ENCODE measurements at places on chromosomes 4 and X.

DNA sequence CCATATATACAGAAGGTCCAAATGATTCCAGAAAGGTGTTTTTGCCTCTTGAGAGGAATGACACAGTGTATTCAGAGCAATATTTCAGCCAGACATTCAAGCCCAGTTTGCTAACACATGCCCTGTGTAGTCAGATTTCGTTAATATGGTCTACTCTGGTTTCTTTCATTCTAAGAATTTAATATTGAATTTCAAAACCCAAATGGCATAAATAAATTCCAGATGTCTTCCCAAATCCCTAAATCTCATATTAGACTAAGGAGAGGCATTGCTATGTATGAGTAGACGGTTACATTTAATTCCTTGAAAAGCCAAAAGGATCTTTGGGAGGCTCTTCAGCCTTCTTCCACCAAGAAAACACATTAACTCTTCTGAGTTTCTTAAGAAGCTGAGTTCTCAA lies 66.3 kb upstream of the C1QTNF7 start:
- DNase-seq: no peak

DNA sequence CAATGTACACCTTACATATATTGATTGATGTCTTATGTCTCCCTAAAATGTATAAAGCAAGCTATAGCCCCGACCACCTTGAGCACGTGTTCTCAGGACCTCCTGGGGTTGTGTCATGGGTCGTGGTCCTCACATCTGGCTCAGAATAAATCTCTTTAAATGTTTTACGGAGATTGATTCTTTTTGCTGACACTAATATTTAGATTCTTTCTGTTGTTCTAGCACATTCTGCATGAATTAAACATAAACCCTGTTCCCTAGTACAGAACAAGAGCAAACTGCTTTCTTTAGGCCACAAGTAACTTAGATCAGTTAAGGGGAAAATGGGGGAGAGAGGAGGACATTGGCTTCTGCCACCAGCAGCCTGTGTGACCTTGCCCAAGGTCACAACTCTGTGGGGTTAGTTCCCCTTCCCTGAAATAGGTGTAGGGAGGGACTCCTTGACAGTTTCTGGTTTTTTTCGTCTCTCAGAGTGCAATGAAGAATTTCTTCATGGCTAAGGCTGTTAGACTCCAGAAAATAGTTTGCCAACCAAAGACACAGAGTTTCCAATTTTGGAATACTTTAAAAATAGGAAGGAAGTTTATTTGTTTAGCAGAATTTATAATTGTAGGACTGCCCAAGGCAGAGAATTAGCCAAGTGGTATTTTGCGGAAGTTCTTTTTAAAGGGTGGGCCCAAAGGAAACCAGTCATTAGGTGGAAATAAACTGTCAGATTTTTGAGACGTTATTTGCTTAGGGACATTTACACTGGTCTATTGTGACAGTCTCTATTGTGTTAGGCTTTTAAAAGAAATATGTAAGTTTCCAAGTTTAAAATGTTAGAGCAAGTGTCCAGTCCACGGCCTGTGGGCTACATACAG lies 29.4 kb downstream of the PTTG2 start:
- no peak for DNase-seq

DNA sequence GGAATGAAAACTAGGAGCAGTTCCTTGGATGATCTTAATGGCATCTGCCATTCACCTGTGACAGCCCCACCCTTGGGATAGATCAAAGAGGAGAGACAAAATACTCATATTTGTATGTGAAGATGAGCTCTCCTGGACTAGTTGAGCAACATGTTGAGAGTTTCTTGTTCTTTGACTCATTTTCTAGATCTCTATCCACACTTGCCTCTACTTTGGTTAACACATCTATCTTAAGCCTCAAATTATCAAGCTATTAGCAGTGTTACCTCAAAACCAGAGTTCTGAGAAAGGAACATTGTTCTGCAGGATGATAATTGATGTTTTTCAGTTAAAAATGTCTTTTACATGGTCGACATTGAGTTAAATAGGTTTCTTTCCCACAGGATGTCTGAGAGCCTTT lies 94.2 kb upstream of the TEX13D start:
- no peak for DNase-seq

DNA sequence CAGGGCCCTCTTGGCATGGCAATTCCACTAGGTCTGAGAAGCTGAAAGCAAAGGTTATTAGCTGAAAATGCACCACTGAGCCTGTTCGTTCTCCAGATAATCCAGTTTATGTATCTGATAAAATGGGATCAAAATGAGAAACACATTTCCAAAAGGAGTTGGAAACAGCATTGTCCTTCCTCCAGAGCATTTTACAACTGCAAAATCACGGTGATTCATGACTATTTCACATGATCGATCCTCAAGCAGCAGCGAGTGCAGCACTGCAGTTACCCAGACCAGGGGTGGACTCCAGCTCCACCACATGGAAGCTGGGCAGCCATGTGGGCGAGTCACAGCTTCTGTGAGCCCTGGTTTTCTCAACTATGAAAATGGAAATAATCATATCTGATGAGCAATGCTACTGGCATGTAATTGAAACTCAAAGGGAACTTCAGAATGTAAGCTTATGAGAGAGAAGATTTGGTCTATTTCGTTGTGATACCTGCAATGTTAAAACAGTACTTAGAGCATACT lies 78.7 kb upstream of the MSX1 start:
- no peak for DNase-seq

- DNase-seq: no peak
These were observed 604.8 kb upstream of the LCORL start for GRCh38 chr4:18626366-18626765.

- no peak for DNase-seq
These were observed 47.9 kb upstream of the RGN start for GRCh38 chrX:47030339-47030738.

GRCh38 chr4:98771959-98772632 lies 113.7 kb upstream of the TSPAN5 start:
- no peak for DNase-seq

Data from stimulated activated CD8-positive, alpha-beta memory T cell treated with anti-CD3 and anti-CD28 coated beads, Interleukin-7, amount 100 ng/mL, for 48 hours (primary cell).